LNCaP clone FGC (cell line): ENCODE measurements at places on chromosomes 3 and 15.

DNA sequence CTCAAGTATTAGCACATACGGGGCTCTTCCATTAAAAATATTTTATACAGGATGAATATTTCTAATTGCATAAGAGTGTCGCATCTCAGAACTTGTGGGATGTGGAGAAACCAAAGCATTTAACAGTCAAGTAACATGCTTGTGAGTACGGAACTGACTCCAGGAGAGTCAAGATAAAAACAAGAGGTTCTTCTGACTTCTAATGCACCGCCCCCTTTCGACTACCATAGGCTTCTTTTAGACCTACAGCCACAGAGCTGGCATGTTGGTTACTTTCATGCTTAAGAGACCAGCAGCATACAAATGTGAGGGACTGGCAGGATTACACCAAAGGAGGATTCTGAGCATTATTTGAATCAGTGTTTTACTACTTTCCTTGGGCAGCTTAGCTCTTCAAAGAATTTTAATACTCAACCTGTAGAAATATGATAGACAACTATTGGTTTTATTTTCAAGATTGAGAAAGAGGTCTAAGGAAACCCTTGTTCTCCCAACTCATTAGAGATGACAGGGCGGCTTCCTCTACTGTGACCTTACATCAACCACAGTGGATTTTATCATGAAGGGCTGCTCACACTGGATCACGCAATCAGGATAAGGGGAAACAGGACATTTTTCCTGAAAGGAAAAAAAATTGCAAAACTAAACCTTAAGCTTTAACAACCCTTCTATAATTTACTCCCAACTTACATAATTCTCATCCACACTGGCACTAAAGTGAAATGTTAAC, 14.0 kb downstream of the ETV5 start:
- DNase-seq: no peak

GRCh38 chr15:60255390-60255789, 142.4 kb downstream of the ANXA2 start:
- DNase-seq: peak; percentile 90

- DNase-seq: peak; percentile 52
Measured at GRCh38 chr15:42591238-42591934, 16.0 kb downstream of the STARD9 start.

- peak; percentile 94 for DNase-seq
Measured at GRCh38 chr15:55204464-55204863, 7.7 kb upstream of the RSL24D1 start.

- peak; percentile 67 for DNase-seq
Measured at GRCh38 chr3:165839296-165840076, 2.3 kb upstream of the BCHE start.

- no peak for DNase-seq
Measured at GRCh38 chr3:173970281-173970680, 572.7 kb downstream of the NLGN1 start.

DNA sequence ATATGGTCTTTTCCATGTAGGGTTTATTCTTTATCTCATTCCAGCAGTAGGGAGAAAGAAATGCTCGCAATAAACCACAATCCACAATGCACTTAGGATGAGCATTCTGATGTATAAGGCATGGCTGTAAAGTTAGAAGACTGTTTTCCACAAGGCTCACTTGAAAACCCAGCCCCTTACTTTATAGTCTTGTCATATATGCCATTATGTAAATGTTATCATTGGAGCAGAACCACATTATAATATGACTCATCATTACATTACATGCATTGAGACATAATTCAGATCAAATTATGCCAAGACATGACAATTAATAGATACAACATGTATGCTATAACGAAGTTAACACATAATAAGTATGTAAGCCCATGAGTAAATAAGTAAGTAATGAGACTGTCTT, 348.1 kb downstream of the LSAMP start:
- no peak for DNase-seq

GRCh38 chr3:106609666-106610301, 741.0 kb upstream of the CBLB start:
- DNase-seq: peak; percentile 78
